ENCODE measurements at places on chromosomes 16 and 17. TPM values are rescaled to one million over a fixed set of nuclear protein-coding genes. Genes with fewer than 3 reads are reported as not detected.
A peak's percentile ranks its signal among the peaks of the same experiment; 100 is the strongest.

- DNase-seq = peak; percentile 68
Observed at GRCh38 chr17:50213026-50214022, 11.9 kb upstream of the COL1A1 start.

DNA sequence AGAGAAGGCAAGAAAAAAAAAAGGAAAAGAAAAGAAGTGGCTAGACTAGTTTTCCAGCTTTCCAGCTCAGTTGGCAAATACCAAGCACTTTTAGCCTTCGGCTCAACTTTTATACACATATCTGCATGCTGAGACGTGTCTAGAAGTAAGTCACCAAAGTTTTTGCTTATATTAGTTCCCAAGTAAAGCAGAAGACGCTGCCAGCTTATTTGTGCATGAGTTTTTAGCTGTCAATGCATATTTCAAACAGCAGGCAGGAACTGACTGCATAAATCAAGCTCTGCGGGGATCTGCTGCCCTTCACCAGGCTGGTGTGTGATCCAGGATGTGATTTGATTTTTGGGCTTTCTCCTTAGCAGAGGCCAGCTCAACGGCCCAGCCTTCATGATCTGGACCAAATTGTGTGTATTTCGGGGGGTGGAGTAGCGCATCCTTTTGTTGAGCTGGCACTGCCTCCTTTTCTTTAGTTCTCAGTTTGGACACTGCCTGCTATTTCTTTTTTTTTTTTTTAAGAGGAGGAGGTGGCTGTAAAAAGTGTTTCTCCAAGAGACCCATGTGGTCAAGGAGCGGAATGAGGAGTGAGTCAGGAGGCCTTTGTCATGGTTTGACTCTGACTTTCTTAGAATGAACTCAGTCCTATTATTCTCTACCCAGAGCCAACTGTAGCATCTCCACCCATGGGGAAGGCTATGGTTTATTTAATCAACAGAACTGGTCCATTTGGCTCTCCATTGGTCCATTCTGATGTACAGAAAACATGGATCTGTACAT is 162.6 kb upstream of the XYLT1 start:
- no peak for DNase-seq

Gene EFCAB13
- 4.4 TPM for total RNA-seq

GRCh38 chr16:67704110-67704509 is 15.0 kb downstream of the GFOD2 start:
- DNase-seq = no peak

- DNase-seq = no peak
Observed at GRCh38 chr17:50917418-50917743, 51.2 kb upstream of the TOB1 start.

DNA sequence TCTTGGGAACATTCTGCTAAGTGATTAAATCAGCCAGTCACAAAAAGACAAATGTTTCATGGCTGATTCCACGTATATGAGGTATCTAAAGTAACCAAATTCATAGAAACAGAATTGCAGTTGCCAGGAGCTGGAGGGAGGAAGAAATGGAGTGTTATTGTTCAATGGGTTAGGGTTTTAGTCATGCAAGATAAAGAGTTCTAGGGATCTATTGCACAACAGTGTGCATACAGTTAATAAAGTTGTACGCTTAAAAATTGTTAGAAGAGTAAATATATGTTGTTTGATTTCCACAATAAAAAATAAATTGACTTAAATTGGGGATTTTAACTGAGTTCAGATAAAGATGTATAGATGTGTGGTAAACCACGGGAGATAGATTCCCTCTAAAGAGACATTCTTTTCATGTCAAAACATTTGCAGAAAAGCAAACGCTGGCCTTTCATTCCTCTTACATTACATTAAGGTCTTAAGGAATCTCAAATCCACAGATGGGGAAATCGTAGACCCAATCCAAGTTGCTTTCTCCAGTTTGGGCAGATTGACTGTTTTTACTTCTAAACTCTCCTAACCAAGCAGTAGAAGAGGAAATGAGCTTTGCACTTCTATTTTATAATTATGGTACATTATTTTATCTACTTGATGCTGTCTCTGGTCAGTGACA is 4.6 kb downstream of the PRDM7 start:
- DNase-seq = no peak

DNA sequence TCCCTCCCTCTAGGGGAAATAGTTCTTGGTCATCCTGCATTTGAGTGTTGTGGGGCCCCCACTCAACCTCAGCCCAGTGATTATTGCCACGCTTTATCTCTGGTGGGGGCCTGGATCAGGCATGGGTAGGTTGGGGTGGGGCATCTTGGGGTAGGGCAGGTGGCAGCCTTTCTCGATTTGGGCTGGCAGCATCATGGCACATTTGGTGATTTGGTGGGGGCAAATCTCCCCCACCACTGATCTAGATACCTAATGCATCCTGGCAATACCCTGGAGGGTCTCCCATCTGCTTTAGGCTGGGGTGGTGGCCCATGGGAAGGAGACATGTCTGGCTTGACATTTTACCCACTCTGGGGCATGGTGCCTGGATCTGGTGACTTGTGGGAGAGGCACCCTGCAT is 40.2 kb downstream of the NLRP1 start:
- no peak for DNase-seq

Gene NOD2
- total RNA-seq = 1.7 TPM

- DNase-seq = no peak
Observed at GRCh38 chr16:67396159-67397035, 3.1 kb upstream of the TPPP3 start.

DNA sequence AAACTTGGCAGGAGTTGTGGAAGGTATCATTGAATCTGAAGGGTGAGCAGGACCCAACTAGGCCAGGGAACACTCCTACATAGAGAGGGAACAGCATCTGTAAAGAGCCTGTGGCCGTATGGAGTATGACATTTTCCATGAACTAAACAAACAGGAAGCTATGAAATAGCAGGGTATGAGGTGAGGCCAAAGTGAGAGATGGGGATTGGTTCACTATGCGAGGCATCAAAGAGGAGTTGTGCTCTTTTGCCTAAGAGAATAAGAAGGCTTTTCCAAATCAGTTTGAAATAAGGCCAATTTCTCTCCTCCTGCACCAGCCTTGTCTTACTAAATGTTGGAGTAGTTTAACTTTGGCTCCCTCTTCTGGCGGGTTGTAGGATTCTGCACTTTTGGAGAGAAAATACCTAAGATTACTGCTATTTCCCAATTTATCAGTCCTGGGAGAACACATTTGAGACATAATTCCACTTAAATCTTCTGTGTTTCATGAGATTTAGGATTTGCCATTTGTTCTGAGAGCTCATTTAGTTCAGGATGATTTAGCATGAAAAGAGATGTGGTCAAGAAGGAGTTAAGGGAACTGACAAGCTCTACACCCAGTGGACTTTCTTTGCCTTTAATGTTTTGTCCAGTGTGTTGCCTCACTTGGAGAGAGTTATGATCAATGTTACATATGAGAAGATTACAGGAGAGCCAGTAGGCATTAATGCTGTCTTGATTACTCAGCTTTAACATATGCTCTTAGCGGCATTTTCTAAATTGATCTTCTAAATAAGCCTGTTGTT is 55.4 kb downstream of the TNRC6C start:
- peak; percentile 74 for DNase-seq

Gene MT3
- total RNA-seq = 6.2 TPM

GRCh38 chr17:8922451-8922850 is 43.1 kb downstream of the PIK3R5 start:
- no peak for DNase-seq

GRCh38 chr16:80670170-80670865 is 129.5 kb downstream of the DYNLRB2 start:
- no peak for DNase-seq

- DNase-seq = no peak
Observed at GRCh38 chr16:64695684-64696083, 426.2 kb downstream of the CDH11 start.

Gene NUP88
- total RNA-seq = 97.2 TPM

Gene C17orf67
- total RNA-seq = 3.1 TPM

- no peak for DNase-seq
Observed at GRCh38 chr16:25010542-25010941, 4.6 kb downstream of the ARHGAP17 start.

DNA sequence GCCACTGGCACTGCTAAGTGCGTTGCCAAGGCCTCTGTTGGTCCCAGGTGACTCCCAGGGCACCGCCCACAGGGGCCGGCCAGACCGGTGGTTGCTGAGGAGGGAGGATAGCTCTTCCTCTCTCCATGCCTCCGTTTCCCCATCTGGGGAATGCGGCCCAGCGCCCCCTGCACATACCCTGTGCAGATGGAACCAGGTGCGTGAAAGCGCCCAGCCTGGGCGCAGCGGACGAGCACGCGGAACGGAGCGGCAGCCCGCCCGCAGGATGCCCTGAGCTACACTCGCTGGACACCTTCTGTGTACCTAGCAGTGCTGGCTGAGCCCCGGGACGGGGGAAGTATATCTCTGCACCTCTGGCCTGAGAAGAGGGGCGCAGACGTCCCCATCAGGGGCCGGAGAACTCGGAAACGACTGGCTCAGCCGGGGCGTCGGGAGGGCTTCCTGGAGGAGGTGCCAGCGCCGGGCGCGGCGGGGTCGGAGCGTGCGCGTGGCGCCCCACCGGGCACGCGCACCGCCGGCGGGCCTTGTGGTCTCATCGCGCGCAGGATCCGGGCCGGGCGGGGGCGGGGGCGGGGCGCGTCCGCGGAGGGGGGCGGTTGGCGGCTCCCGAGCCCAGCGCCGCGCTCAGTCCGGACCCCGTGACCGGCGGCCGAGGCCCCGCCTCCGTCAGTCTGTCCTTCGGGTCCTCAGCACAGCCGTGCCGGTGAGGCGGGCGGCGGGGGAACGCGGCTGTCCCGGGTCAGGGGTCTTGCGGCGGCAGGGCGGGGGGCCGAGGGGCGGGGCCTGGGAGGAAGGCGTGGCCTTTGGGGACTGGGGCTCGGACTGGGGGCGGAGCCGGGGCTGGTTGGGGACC is at the start of the genes CCDC78 and HAGHL:
Gene CCDC78, minus strand, starts transcription at position 6 of the 853 bp plus-strand sequence. CDS start 76 bp downstream, outside the sequence.
Gene HAGHL, plus strand, starts transcription at position 669 of the 853 bp plus-strand sequence. CDS start 404 bp downstream, outside the sequence.
- peak; percentile 71 for DNase-seq

Gene ZNF624
- 4.1 TPM for total RNA-seq

DNA sequence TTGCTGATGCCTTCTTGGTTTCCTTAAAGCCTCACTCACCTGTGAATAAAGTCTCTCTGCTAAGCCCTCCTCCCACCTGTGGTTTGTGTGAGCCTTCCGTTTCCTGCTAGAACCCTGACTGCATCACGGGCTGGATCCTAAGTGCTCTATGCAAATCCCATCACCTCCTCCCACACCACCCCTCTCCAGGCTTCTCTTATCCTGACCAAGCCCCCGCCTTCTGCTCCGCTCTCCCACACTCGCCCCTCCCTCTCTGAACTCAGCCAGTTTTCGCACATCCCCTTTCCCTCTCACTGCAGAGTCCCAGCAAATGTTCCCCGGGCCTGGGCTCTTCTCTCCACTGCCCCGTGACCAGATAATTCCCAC is 51.8 kb downstream of the PIMREG start:
- DNase-seq = peak; percentile 34

DNA sequence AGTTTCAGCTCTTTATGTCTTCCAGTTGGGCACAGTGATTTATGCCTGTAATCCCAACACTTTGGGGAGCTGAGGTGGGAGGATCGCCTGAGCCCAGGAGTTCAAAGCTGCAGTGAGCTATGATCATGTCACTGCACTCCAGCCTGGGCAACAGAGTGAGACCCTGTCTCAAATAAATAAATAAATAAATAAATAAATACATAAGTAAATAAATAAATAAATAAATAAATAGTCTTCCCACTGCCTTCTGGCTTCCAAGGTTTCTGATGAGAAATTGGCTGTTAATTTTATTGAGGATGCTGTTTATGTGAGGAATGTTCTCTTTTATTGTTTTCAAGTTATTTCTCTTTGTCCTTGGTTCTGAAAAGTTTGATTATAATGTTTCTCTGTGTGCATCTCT is 1507.6 kb upstream of the GOT2 start:
- no peak for DNase-seq

DNA sequence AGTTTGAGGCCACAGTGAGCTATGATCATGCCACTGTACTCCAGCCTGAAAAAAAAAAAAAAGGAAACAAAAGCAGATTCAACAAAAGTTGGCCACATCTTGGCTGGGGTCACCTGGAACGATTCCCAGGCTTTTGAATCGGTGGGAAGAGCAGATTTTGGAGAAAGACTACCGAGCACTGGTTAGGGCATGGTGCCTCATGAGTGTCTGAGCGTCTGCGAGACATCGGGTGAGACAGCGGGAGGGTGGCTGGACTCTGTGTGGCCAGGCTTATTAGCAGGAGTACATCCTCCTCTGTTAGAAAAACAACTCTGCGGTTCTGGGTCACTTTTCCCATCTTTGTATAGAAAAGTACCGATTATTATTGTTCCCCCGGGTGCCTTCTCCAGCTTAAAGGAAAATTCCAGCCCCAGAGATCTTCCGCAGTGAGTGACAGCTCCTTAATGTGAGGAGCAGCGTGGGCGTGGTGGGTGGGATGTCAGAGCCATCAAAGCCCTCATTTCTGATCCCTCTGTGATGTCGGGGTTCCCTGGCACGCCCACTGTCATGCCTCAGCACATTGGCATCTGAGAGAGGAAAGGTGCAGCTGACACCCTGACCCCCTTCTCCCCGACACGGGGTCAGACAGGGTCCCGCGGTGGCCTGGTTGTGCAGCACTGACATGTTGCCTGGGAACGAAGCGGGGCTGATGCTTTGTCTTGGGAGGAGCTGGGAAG is 6.9 kb downstream of the RGS9 start:
- DNase-seq = no peak

DNA sequence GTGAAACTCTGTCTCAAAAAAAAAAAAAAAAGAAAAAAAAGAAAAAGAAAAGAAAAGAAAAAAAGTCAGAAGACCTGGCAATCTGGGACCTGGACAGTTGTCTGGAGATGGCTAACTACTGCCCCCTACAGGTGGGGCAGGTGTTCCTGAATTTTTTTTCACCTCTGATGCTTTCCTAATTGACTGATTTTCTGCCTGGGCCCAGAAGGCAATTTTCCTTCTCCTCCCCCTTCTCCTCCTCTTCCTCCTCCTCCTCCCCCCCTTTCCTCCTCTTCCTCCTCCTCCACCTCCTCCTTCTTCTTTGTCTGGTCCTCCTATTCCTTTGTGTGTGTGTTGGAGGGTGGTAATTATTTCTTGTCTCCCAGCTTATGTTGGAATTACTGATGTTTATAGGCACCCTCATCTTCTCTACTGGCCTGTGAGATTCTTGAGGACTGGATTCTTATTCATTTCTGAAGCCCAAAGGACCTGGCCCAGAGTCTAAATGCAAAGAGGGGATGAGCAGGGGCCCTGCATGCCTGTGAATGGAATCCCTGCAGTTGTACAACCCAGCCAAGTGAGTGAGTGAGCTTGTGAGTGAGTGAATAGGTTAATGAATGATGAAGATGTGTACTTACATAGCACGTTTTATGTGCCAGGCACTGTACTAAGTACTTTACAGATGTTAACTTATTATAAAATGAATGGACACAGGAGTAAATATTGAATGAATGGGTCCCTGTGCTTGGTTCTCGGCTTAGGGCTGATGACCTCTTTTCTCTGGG is 26.9 kb downstream of the IRX5 start:
- peak; percentile 49 for DNase-seq

DNA sequence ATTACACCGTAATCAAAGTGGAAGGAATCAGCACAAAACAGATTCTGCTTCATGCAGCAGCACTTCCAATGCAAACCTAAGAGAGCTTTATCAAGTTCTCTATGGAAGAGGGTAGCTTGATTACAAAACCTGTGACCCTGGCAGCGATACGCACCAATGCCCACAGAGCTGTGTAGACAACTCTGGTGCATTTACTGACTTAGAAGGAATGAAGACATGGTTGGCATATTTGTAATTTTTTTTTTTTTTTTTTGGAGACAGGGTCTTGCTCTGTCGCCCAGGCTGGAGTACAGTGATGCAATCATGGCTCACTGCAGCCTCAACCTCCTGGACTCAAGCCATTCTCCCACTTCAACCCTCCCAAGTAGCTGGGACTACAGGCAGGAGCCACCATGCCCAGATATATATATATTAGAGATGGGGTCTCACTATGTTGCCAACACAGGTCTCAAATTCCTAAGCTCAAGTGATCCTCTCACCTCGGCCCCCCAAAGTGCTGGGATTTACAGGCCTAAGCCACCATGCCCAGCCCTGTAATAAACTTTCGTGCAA is 49.4 kb downstream of the XPO6 start:
- DNase-seq = no peak

Measured in activated CD8-positive, alpha-beta T cell treated with anti-CD3 and anti-CD28 coated beads, Interleukin-2, amount 10 ng/mL, durations not matched to agents 7 days and 5 days (primary cell).